ENCODE measurements at places on chromosomes 7 and 10.

GRCh38 chr7:106890952-106891351, 25.9 kb downstream of the PIK3CG start:
- no peak overlapping the region for H3K4me3 ChIP-seq
- DNase-seq = no peak
- peak overlapping the region; percentile 22 for H3K27ac ChIP-seq
- H3K36me3 ChIP-seq = peaks cover 77% of the 10 kb centered on the region
- no peaks in the 10 kb centered on the region for H3K27me3 ChIP-seq

DNA sequence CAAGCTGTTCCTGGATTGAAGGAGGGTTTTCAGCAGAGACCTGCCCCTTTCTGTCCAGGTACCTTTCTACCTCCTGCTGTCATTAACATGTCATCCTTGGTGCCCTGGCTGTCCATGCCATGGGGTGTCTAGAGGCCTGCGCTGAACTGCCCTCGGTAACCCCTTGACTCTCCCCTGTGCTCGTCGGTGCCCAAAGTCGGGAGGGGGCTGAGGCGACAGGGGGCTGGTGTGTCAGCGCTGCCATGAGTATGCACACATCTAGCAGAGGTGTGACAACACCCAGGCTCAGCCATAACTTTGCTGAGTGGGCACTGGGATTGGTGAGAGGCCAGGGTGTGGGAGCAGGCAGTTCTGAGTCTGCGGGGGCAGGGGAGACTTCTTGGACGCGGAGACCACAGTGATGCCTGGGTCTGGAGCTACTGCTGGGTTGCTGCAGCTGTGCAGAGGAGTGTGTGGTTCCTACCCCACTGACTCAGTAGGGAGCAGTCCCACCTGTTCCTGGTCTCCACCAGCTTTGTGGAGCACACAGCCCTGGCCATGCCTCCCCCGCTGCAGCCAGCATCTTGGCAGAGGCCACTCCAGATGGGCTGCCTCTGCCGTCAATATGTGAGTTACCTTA, 376.2 kb upstream of the SEMA3C start:
- no peak overlapping the region for H3K27ac ChIP-seq
- no peaks in the 10 kb centered on the region for H3K27me3 ChIP-seq
- no peak for DNase-seq
- H3K36me3 ChIP-seq = no peaks in the 10 kb centered on the region
- no peak overlapping the region for H3K4me3 ChIP-seq

- no peak overlapping the region for H3K4me3 ChIP-seq
- DNase-seq = no peak
- no peaks in the 10 kb centered on the region for H3K36me3 ChIP-seq
- no peak overlapping the region for H3K27ac ChIP-seq
Measured at GRCh38 chr10:6161921-6162320, 40.8 kb upstream of the PFKFB3 start.

GRCh38 chr10:121311812-121312443, 286.3 kb downstream of the FGFR2 start:
- DNase-seq = no peak
- no peaks in the 10 kb centered on the region for H3K36me3 ChIP-seq
- H3K4me3 ChIP-seq = no peak overlapping the region
- no peaks in the 10 kb centered on the region for H3K27me3 ChIP-seq
- no peak overlapping the region for H3K27ac ChIP-seq

DNA sequence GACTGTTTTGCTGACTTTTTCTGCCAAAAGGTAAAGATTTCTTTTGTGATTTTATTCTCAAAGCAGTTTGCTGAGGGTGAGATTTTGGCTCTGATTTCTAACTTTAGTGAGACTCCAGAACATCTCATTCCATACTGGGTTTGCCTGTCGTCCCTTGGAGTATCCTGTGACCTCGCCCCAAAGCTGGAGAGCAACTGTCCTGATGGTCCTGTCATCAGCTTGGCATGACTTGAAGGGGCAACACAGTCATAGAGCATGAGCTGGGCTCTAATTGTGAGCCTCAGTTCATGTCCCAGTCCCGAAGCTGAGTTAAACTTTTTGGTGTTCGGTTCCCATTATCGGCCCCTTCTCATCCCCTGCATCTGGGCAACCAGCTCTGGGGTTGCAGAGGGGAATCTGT, 23.4 kb downstream of the C10orf90 start:
- no peak overlapping the region for H3K27ac ChIP-seq
- no peaks in the 10 kb centered on the region for H3K36me3 ChIP-seq
- H3K4me1 ChIP-seq = no peaks in the 10 kb centered on the region
- no peak overlapping the region for H3K4me3 ChIP-seq

- H3K4me3 ChIP-seq = no peak overlapping the region
- H3K27ac ChIP-seq = no peak overlapping the region
- H3K36me3 ChIP-seq = no peaks in the 10 kb centered on the region
Measured at GRCh38 chr10:30819341-30820181, 190.0 kb upstream of the LYZL2 start.
